A549 treated with ZK216348 at 1 μM for 4 hours (cell line): ENCODE measurements at places on chromosomes 3 and 15. TPM values are rescaled to one million over a fixed set of nuclear protein-coding genes. Genes with fewer than 3 reads are reported as not detected.

Gene MRPS25
- 48.1 to 63.1 TPM (median 56.2 TPM) in 5 replicates for total RNA-seq

Gene SLC24A5
- total RNA-seq = not detected in 5 replicates

Gene STAC
- 2.3 to 3.0 TPM (median 2.7 TPM) in 5 replicates for total RNA-seq

Gene CCDC39
- total RNA-seq = not detected in 5 replicates

Gene BOC
- 5.6 to 7.1 TPM (median 6.2 TPM) in 5 replicates for total RNA-seq

Gene PRR20G
- 0.35 to 0.56 TPM (median 0.44 TPM) in 5 replicates for total RNA-seq

Gene SLC22A13
- 0.13 TPM in 1 of 5 replicates, not detected in the others for total RNA-seq

Gene CD86
- total RNA-seq = not detected in 5 replicates

Gene AHSG
- 0.18 to 0.29 TPM in 2 of 5 replicates, not detected in the others for total RNA-seq

Gene DISP2
- 0.25 to 3.3 TPM (median 1.6 TPM) in 5 replicates for total RNA-seq

Gene SLC27A2
- total RNA-seq = 32.0 to 42.0 TPM (median 33.3 TPM) in 5 replicates

Gene C3orf49
- not detected in 5 replicates for total RNA-seq

Gene CFAP100
- total RNA-seq = not detected in 5 replicates

Gene CPLX3
- 0.07 TPM in 1 of 5 replicates, not detected in the others for total RNA-seq

Gene EOGT
- total RNA-seq = 5.9 to 13.7 TPM (median 9.8 TPM) in 5 replicates

Gene ZNF385D
- not detected in 5 replicates for total RNA-seq

Gene PLCB2
- total RNA-seq = 0.55 to 1.2 TPM (median 1.1 TPM) in 5 replicates

Gene GABRG3
- 0.36 to 1.4 TPM (median 0.42 TPM) in 5 replicates for total RNA-seq

Gene CFAP20DC
- 1.8 to 3.2 TPM (median 2.4 TPM) in 5 replicates for total RNA-seq

Gene HTR3D
- total RNA-seq = not detected in 5 replicates

Gene COL8A1
- not detected in 5 replicates for total RNA-seq

Gene GORASP1
- 24.0 to 39.8 TPM (median 32.8 TPM) in 5 replicates for total RNA-seq

Gene EOMES
- total RNA-seq = 0.59 to 1.0 TPM (median 0.87 TPM) in 5 replicates

Gene ISLR
- 0.24 to 0.41 TPM (median 0.33 TPM) in 4 of 5 replicates, not detected in the other for total RNA-seq

Gene VEPH1
- total RNA-seq = 0.27 to 0.44 TPM in 2 of 5 replicates, not detected in the others

Gene TGFBR2
- 48.1 to 61.9 TPM (median 53.9 TPM) in 5 replicates for total RNA-seq

Gene SH3GL3
- 0.49 to 1.3 TPM (median 0.71 TPM) in 5 replicates for total RNA-seq

Gene CLRN1
- total RNA-seq = not detected in 5 replicates

Gene TNIK
- 1.8 to 2.6 TPM (median 2.3 TPM) in 5 replicates for total RNA-seq

Gene GABRR3
- not detected in 5 replicates for total RNA-seq

Gene LMAN1L
- not detected in 5 replicates for total RNA-seq

Gene GP5
- total RNA-seq = not detected in 5 replicates

Gene CLDN11
- total RNA-seq = 0.19 to 0.21 TPM in 2 of 5 replicates, not detected in the others

Gene SLC12A1
- total RNA-seq = not detected in 5 replicates

Gene FILIP1L
- total RNA-seq = 0.11 to 0.27 TPM (median 0.18 TPM) in 4 of 5 replicates, not detected in the other

Gene FAM3D
- 0.13 TPM in 1 of 5 replicates, not detected in the others for total RNA-seq
